Activated T-cell treated with anti-CD3 and anti-CD28 coated beads, Interleukin-2, amount 50 U/mL, for 24 hours (primary cell): ENCODE measurements at places on chromosomes 12 and 14.

- no peak for DNase-seq
- peaks cover 17% of the 10 kb centered on the region for H3K27me3 ChIP-seq
- no peaks in the 10 kb centered on the region for H3K36me3 ChIP-seq
- H3K27ac ChIP-seq: no peak overlapping the region
- H3K4me1 ChIP-seq: no peaks in the 10 kb centered on the region
Observed at GRCh38 chr12:111270239-111270638, 98.7 kb downstream of the PHETA1 start.

DNA sequence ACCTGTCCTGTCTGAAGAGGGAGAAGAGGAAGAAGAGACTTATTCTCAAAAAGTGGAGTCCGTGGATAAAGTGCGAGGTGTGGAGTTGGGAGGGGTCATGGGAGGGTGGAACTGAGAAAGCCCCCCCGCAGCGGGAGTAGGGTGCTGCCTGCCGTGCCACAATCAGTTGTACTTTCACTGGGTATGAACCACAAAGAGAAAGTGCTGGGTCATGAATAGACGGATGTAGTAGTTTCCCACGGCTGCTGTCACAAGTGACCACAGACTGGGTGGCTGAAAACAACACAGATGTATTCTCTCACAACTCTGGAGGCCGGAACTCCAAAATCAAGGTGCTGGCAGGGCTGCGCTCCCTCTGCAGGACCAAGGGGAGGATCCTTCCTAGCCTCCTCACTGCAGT, 5.5 kb downstream of the DNAH10 start:
- no peak for DNase-seq
- H3K27me3 ChIP-seq: peaks cover 17% of the 10 kb centered on the region
- no peak overlapping the region for H3K4me3 ChIP-seq
- H3K27ac ChIP-seq: no peak overlapping the region

- H3K4me3 ChIP-seq: no peak overlapping the region
- H3K36me3 ChIP-seq: no peaks in the 10 kb centered on the region
- H3K4me1 ChIP-seq: no peaks in the 10 kb centered on the region
Observed at GRCh38 chr14:64566651-64567122, 16.9 kb downstream of the PPP1R36 start.

- no peak overlapping the region for H3K4me3 ChIP-seq
- peak overlapping the region; percentile 73 for H3K27ac ChIP-seq
- H3K27me3 ChIP-seq: no peaks in the 10 kb centered on the region
- DNase-seq: no peak
- H3K4me1 ChIP-seq: peaks cover 71% of the 10 kb centered on the region
- peaks cover 67% of the 10 kb centered on the region for H3K36me3 ChIP-seq
Observed at GRCh38 chr12:130876297-130876696, 4.4 kb downstream of the RAN start.

DNA sequence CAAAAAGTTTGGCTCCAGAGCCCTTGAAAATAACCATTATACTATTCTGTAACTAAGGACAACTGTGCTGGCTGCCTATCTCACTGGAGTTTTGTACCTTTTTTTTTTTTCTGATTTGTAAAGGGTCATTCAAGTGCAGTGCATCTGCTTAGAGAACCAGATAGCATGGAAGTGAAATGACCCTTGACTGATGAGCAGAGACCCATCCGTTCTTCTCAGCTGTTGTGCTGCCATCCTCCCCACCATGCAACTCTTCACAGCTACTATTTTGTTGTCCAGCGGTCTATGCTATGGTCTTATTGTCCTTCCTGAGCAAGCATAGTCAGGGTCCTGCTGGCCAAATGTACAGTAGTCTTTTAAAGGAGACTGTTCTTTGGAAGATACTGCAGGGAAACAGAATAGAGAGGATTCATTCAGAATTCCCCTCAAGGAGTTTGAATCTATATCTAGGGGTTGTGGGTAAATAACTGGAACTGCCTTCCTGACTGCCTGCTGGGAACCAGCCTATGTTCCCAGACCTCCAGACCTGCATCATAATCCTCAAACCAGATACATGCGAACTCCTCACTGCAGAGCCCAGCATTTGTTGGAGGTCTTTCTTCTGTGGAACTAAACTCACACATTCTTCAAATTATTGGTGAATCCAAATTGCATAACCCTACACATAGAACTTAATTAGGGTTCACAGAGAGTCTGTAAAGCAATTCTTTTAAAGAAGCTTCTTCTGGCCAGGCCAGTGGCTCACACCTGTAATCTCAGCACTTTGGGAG, 41.1 kb downstream of the GPR19 start:
- H3K4me1 ChIP-seq: peaks cover 9% of the 10 kb centered on the region
- peaks cover 1% of the 10 kb centered on the region for H3K36me3 ChIP-seq
- no peak overlapping the region for H3K4me3 ChIP-seq
- DNase-seq: no peak
- no peaks in the 10 kb centered on the region for H3K27me3 ChIP-seq

DNA sequence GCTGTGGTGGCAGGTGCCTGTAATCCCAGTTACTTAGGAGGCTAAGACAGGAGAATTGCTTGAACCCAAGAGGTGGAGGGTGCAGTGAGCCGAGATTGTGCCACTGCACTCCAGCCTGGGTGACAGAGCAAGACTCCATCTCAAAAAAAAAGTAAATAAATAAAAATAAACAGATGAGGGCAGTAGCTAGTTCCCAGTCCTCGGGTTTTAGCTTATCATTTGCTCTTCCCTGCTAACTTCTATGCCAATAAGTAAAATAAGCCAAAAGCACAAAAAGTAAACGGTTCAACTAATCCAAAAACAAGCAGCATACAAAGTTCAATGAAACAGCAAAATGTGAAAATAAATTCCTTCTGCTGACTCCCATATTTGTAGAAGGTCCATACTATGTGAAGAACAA, 133.0 kb upstream of the TMCC3 start:
- no peaks in the 10 kb centered on the region for H3K36me3 ChIP-seq
- no peak for DNase-seq
- no peak overlapping the region for H3K27ac ChIP-seq
- peaks cover 25% of the 10 kb centered on the region for H3K27me3 ChIP-seq
